Activated CD4-positive, alpha-beta T cell treated with anti-CD3 and anti-CD28 coated beads, Interleukin-2, amount 50 U/mL, for 1 hour (primary cell): ENCODE measurements at places on chromosomes 2 and 18.

DNA sequence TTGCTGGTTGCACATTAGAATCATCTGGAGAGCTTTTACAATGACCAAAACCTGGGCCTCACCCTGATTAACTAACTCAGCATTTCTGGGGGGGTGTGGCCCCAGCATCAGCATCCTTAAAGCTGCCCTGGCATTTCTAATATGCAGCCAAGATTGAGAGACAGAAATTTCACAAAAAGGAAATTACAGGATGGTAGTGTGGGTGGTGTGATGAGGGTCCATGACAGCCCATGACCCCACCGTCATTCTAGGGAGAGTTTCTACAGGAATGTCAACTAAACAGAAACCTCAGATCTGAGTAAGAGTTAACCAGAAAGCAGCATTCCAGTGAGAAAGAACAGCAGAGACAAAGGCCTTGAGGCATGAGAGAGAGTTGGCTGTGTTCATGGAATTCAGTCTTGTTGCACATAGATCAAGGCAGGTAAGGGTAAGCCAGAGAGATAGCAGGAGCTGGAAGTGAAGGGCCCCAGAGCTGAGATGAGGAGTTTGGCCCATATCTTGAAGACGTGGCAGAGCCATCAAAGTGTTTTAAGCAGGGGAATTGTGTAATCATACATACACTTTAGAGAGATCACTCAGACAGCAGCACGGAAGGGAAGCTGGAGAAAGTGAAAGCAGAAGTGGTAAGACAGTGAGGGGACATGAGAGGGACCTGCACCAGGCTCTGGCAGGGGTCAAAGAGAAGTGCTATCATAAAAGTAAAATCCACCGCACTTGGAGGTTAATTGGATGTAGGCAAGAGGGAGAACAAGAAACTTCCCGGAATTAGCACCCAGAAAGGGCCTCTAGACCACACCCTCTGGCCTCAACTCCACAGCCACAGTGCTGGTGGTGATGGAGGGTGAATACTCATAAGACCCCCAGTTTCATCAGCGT is 7.8 kb upstream of the TRABD2A start:
- peak; percentile 37 for DNase-seq

- DNase-seq = no peak
Observed at GRCh38 chr2:105431367-105432043, 32.7 kb upstream of the FHL2 start.

DNA sequence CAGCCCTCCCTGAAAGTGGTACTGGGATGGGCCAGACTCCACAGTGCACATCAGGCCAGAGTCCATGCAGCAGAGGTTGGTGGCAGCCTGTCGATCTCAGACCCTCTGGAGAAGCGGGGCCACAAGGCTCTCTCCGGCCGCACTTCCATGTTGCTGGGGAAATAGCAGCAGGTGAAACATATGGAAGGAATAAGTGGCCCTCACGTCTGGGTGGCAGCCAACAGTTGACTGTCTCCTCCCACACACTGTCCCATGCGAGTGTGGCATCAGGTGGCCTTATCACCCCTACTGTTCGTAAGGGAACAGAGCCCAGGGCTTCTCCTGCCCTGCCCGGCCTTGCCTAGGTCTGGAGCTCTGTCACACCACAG is 58.1 kb upstream of the FOSL2 start:
- DNase-seq = no peak

GRCh38 chr2:150567771-150568301 is 80.4 kb upstream of the RND3 start:
- DNase-seq = no peak

DNA sequence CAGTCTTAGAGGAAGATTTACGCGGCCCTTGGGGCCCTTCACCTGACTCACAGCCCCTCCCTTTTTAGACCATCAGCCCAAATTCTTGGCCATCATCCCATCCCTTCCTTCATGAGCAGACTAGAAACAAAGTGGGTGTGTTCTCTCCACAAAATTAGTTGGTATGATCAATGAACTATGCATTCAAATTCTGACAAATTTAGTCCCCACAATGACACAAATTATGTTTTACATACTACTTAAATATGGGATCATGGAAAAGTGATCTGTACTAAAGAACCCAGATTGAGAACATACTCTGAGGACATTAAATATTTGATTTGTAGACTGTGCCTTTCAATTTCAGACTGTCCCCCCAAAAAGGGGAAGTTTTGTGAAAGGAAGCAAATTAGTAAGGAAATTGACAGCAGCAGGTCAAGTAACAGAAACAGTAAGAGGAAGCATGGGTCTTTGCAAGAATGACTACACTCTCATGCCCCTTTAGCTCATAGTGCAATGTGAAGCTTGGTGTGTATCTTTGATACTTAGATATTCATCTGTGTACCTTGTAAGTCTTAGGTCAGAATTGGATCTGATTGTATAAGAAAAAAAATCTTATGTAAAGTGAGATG is 2.2 kb upstream of the MAPRE2 start:
- DNase-seq = no peak

DNA sequence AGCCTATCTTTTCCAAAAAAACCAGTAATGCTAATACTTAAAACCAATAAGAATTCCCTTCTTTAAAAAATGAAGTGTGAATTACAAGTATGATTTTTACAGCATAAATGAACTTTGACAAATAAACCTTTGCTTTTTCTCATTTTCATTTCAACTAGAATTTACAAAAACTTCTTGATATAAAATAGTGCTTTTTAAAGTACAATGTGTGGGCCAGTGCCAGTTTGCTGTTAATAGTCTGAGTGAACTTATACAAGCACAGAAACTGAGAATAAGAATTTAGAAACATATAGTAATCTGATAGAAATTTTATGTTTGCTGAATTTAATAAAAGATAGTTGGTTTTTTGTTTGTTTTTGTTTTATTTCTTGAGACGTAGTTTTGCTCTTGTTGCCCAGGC is 43.7 kb upstream of the CHRNA1 start:
- DNase-seq = no peak
